ENCODE measurements at places on chromosomes 7 and 10.

DNA sequence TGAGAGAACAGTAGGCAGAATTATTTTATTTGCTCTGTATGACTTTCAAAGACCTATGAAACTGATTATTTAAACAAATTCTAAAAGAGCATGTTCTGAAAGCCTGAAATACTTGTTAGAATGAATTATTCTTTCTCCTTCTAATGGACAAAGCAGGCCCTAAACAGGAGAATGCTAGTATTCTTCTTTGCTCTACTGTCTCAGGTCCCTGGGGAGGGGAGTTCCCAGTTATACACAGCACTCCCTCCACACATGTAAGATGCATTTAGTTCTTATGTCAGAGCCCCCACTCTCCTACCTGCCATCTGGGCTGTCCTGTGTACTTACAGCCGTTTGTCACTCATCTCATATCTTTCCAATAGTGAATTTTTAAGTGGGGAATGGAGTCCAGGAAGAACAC is 633.5 kb upstream of the ANKRD30A start:
- no peak for DNase-seq

GRCh38 chr10:1509011-1509530 is 228.3 kb downstream of the ADARB2 start:
- no peak for DNase-seq

DNA sequence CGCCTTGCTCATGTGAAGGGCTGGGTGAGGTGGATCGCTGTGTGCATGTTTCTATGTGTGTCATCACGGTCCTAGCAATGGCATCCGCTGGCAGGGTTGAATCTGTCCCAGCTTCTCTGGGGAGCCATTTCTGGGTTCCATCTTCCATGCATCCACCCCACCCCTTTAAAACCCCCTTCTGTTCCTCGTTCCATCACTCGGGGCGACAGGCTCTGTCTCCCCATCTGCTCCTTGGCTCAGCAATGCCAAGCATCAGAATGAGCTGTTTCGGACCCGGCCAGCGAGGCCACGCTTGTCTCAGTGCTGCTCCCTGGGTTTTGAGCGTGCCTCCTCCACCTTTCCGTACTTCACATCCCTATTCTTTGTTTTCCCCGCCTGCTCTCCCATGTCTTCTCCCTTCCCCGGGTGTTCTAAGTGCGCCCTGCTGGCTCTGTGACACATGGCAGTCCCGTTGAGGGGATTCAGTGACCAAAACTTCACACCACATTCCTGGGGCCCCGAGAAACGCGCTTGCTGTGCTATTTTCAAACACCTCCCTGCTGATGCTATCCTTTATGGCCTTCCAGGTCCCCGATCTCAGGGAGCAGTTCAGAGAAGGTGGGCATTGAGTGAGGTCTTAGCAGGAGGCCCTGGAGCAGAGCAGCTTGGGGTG is 554.1 kb upstream of the FOXK1 start:
- no peak for DNase-seq

DNA sequence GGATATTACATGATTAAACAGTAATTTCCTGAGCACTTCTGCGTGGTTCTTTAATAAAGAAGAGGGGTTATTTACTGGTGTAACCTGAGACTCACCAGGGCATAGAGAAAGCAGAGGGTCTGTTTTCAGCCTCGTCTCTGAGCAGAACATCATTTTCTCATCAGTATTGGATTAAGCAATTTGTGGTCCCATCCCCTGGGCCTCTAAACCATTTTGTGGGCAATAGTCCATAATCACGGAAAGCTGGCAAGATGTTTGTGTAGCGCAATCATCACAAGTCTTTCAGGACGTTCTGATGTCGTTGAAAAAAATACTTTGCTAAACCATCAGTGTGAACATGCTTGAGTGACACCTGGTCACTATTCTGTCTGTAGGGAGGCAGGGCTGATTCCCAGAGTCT is 37.1 kb upstream of the SEC61G start:
- DNase-seq = no peak

DNA sequence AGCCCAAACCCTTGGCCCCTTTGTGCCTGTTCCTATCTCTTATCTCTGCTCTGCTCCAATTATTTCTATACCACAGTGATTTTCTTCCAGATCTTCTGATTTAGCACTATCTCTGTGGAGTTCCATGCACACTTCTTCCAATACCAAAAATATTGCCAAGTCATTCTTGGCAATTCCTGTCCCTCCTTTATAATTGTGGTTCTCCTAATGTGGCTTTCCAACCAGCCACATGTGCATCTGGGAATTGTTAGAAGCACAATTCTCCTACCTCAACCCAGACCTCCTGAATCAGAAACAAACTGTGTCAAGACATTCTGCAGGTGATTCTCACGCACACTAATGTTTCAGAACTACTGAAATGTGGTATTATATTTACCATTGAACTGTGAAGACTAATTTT is 447.8 kb upstream of the IGFBP3 start:
- DNase-seq = no peak
